ENCODE measurements at places on chromosomes 7 and 10.

DNA sequence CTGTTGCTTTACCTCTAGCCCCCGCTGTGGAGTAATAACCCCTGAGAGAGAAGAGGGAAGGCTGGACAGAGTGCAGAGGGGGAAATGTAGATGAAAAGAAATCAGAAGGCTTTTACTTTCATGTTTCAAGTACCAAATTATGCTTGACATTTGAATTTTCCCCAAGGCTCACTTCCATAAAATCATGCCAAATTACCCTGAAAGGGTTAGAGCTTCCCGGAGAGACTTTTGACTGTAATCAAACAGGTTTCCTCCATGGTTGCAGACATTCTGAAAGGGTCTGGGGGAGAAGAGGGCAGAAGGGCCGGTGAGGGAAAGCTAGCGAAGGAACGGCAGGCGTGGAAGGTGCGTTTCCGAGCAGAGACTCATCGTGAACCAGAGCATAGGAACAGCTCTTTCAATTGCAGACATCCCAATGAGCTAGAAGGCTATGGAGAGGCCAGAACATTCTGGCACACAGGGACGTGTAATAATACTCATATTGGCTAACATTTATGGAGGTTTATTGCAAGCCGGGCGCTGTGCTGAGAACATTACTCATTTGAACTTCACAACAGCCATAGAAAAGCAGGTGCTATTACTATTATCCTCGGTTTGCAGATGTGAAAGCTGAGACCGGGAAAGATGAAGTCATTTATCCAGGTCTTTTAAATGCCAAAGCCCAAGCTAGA, 620.8 kb upstream of the AUTS2 start:
- DNase-seq = no peak

- no peak for DNase-seq
Measured at GRCh38 chr10:10919976-10920375, 97.7 kb upstream of the CELF2 start.

DNA sequence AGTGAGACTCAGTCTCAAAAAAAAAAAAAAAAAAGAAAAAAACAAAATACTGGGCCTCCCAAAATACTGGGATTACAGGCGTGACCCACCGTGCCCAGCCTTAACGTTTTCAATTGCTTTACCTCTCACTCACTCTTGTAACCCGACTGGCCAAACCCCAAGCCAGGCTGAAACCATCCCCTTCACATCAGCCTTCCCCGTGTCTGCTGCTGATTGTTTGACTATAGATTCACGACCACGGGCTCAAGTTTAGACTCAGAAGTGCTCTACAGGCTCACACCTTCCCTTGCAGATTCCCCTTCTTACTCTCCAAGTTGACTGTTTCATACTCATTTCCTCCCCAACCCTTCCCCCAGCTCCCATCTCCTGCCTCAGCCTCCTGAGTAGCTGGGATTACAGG, 22.3 kb downstream of the TYW1 start:
- DNase-seq = no peak

DNA sequence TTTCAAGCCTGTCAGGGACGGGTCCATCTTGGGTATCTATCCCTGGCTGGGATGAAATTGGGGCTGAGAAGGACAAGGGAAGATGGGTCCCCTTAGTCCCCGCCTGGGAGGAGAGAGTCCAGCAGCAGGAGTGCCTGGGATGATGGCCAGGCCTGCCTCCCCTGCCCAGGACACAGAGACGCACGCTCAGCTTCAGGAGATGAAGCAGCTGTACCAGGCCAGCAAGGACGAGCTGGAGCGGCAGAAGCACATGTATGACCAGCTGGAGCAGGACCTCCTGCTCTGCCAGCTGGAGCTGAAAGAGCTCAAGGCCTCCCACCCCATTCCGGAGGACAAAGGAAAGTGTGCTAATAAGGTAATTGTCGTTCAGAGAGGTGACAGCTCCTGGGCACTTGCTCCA, 15.4 kb downstream of the CCDC136 start:
- DNase-seq = no peak

GRCh38 chr7:44793919-44794318, 2.6 kb upstream of the PPIA start:
- DNase-seq = no peak

DNA sequence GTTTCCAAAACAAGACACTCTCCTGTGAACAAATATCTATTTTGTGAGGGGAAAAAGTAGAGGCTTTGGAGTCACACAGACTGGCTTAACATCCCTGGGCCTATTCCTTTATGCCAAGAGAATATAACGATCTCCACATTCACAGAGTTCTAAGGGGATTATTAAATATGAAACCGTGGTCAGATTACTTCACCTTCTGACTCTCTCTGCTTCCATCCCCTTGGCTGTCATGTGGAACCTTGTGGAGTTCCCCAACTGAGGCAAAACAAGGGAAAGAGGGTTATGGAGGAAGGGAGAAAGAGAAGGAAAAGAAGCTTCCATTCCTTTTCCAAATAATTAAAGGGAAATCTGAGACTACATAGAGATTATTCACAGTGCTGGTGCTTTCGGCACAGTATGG, 55.5 kb upstream of the ATP6V0A4 start:
- DNase-seq = no peak

GRCh38 chr10:21929070-21929469, 74.5 kb downstream of the DNAJC1 start:
- DNase-seq = no peak

DNA sequence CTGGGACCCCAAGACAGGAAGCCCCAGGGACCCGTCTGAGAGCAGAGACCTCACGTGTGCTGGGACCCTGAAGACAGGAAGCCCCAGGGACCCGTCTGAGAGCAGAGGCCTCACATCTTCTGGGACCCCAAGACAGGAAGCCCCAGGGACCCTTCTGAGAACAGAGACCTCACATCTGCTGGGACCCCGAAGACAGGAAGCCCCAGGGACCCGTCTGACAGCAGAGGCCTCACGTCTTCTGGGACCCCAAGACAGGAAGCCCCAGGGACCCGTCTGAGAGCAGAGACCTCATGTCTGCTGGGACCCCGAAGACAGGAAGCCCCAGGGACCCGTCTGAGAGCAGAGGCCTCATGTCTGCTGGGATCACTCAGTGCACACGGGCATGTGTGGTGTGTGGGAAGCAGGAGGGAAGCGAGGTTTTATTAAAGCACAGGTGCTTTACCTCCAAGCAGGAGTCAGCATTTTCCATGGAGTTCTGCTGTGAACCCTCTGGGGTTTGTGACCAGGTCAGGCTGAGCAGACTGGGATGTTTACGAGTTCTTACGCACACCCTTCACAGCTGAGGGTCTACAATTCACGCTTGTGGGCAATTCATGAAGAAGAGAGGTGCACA, 590.6 kb downstream of the DNAJB6 start:
- no peak for DNase-seq

DNA sequence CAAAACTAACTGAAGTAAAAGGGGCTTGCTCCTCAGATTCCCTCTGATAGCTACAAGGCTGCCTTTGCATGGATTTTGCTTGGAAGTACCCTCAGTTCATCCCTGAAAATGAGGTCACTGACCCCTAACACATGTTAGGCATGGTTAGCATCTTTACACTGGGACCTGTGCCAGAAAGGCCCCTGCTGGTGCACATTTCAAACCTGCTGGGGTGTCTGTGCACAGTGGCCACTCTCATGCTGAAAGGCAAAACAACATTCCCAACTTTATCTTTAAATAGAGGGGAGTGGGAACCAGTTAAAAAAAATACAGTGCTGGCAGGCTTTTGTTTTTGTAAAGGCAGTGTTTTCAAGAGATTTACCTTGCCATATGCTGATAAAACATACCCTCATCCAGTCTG, 99.1 kb downstream of the ANK3 start:
- no peak for DNase-seq

- peak; percentile 66 for DNase-seq
Measured at GRCh38 chr10:24168258-24169170, 40.4 kb upstream of the KIAA1217 start.

- no peak for DNase-seq
Measured at GRCh38 chr10:80517416-80518142, 20.1 kb upstream of the SH2D4B start.

GRCh38 chr10:72158176-72158575, 57.6 kb upstream of the ANAPC16 start:
- DNase-seq = no peak

DNA sequence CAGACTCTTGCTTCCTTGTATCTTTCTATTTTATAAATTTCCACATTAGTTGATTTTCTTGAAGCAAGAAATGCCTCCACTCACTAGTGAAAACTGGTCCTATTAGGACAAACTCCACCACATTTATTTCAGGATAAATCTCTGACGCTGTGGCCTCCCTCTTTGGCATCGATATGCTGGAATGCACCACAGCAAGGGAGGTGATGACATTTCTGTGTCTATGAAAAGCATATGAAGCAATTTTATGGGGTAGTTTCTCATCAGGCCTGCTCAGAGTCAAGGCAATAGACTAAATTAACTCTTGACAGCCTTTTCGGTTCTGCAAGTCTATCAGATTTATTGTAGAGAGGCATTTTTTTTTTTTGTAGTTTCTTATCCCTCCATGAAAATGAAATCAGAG, 304.4 kb downstream of the ZEB1 start:
- DNase-seq = no peak

- DNase-seq = no peak
Measured at GRCh38 chr10:107028236-107028635, 136.3 kb downstream of the SORCS1 start.

DNA sequence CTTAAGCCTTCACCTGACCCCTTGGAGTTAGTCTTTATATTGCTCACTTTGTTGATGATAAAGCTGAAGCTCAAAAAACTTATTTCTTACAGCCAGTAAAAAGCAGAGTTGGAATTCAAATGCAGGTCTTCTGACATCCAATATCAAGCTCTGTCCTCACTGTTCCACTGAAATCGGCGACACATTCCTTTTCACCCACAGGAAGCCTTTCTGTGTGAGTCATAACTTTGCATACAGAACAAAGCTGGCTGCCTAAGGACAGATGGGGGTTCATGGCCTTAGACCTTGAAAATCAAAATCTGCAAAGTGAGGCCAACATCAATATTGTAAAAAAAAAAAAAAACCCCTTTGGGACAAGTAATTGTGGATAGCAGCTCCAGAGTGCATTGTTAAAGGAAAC, 21.8 kb upstream of the AKR1B1 start:
- no peak for DNase-seq

GRCh38 chr10:43244783-43245182, 22.1 kb downstream of the RASGEF1A start:
- no peak for DNase-seq

DNA sequence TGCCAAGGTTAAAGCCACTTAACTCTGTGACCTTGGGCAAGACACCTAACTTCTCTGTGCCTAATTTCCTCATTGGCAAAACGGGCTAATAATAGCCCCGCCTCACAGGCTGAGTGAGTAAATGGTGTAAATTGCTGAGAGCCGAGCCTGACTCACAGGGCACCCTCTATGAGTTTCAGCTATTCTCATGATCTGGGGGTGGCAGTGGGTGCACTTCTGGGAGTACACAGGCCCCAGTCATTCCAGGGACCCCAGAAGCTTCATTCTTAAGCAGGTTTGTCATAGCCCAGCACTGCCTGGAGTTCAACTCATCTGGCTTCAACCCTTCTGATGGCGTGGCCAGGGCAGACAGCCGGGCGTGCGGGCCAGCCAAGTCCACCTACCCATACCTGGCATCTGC, 137.2 kb downstream of the GRID1 start:
- DNase-seq = no peak

DNA sequence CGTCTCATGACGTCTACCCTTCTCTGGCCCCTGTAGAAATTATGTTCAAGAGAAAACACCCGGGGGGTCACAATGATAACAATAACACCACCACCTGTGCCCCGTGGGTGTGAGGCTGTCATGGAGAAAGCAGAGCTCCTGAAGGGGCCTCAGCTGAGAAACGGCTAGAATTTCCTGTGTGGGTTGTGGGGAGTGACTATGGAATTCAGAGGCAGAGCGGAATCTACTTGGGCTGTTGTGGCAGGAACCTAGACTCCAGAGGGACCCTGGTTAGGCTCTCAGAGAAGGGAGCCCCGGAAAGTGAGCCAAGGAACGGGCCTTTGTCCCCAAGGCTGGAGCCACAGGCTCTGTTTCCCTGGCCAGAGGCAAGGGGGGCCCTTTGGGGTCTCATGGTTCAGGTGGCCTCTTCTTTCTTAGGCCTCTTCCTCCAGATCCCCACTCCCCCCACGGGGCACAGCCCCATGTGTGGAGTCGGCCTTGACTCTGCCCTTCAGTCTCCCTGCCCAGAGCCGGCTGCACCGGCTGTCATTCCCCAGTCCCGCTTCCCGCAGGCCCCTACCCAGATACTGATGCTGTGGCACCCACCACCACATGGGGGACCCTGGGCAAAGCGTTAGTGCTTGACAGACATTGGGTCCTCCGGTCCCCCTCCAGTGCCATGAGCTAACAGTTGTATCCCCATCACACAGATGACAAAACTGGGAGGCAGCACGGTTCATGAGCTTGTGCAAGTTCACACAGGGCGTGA, 6.5 kb upstream of the GIMAP8 start:
- DNase-seq = peak; percentile 68

DNA sequence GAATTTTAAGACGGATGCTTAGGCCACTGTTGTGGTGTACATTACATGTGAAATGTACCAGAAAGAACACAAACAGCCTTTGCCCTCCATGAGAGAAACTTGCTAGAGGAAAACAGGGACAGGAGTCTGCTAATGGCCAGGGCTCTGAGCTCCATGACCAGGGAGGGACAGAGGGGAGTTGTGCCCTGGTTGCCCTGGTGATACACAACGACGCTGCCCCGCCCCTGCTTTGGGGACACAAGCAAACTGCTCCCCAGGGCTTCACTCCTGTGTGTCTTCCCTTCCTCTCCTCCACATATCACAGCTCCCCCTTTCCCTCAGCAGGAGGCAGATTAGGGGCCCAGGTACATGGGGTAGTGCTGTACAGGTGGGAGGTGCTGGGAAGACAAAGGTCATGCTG, 36.2 kb downstream of the AMPH start:
- no peak for DNase-seq

DNA sequence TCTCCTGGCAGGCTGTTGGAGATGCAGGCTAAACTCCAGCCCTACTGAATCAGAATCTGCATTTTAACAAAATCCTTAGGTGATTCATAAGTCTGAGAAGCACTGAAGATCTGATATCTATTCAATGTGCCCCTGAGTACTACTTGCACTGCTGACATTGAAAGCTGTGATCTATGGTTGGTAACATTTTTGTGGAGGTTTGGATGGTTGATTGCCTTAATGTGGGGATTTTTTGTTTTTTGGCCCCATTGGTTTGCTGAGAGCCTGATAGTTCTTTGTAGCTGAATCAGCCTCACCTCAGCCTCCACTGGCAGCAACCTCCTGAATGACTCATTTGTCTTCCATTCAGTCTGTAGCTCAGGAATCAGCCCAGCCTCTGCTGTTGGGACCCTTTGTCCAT, 14.7 kb upstream of the LRRN3 start:
- no peak for DNase-seq

DNA sequence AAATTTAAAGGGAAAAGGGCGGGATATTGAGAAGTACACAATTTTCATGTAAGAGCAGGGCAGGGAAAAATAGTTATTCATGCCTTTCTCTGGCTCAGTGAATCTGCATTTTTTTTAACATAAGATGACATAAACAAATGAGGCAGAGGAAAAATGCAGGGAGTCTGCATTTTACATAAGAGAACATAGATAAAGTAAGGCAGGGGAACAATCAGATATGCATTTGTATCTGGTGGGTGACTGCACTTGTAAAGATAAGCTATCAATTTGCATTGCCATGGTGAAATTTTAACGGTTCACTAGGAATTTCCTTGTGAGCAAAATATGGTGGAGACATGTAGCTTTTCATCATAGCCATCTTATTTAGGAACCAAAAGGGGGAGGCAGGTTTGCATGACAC, 33.5 kb downstream of the ALOX5 start:
- DNase-seq = no peak
